ENCODE measurements at places on chromosomes 11 and 22.

GRCh38 chr11:10770626-10771254 is 19.7 kb downstream of the CTR9 start:
- DNase-seq = no peak

- no peak for DNase-seq
These were observed 481.7 kb upstream of the CADM1 start for GRCh38 chr11:115985896-115986295.

DNA sequence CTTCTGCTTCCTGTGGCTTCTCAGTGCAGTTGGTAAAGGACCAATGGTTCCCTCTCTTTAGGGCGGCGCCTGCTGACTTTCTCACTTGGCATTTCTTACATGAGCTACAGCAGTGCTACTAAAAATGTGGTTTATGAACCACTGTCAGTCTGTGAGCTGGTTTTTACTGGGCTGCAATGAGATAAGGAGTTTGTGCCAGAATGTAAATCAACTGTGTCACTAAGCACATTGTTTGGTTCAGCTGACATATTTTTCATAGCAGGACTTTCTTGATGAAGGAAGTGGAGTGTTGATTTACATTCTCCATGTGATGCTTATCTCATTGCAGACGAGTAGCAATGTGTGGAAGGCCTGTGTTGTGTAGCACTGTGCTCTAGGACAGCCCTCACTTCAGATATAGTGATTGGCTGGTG is 463.3 kb downstream of the SOX6 start:
- no peak for DNase-seq

DNA sequence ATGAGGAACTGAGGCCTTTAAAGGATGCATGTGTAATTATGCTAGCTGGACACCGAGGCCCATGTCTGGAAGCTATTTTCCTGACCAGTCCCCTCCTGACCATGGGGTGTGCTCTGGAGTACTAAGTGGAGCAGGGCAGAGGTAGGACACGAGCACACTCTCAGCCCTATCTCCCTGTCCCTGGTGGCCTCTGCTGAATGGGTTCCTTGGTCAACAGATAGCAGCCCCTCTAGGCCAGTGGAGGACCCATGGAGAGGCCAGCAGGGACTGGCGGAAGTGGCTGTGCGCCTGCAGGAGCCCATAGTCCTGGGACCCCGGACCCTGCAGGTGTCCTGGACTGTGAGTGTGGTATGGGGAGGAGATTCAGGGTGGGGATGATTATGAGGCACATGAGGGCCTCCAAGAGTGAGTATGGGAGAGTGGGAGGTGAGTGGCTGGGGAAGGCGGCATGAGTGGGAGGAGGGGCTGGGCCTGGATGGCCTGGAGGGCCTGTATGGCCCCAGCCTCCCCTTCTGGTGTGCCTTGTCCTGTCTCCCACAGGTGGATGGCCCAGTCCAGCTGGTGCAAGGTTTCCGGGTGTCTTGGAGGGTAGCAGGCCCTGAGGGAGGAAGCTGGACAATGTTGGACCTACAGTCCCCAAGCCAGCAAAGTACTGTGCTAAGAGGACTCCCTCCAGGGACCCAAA is 9.5 kb downstream of the ROBO3 start:
- no peak for DNase-seq

All from ureter (tissue), 1 donor.